ENCODE measurements at places on chromosomes 7 and 10. TPM values are rescaled to one million over a fixed set of nuclear protein-coding genes. Genes with fewer than 3 reads are reported as not detected.

The FLNC gene
- total RNA-seq, result 90.1 TPM

The FBXL15 gene
- 16.7 TPM for total RNA-seq

The PRPS1L1 gene
- total RNA-seq, result not detected

The MEOX2 gene
- not detected for total RNA-seq

The RELN gene
- not detected for total RNA-seq

The SP8 gene
- not detected for total RNA-seq

The STRA8 gene
- not detected for total RNA-seq

The MLXIPL gene
- 106 TPM for total RNA-seq

The TMEM178B gene
- 0.32 TPM for total RNA-seq

The PIK3CG gene
- 7.4 TPM for total RNA-seq

The H2BK1 gene
- total RNA-seq, result not detected

The PLEKHS1 gene
- 1.4 TPM for total RNA-seq

The RAMP3 gene
- total RNA-seq, result 18.7 TPM

The GDF10 gene
- not detected for total RNA-seq

The LRMDA gene
- total RNA-seq, result 4.9 TPM

The RNF32 gene
- total RNA-seq, result 2.3 TPM

The CALHM3 gene
- total RNA-seq, result not detected

The CCDC3 gene
- total RNA-seq, result 1.6 TPM

The SUV39H2 gene
- total RNA-seq, result 0.60 TPM

The SH2B2 gene
- 7.6 TPM for total RNA-seq

The NUTM2D gene
- 4.0 TPM for total RNA-seq

The PPP1R3A gene
- not detected for total RNA-seq

The OPN1SW gene
- not detected for total RNA-seq

The UPK3BL2 gene
- 116 TPM for total RNA-seq

The CPA1 gene
- not detected for total RNA-seq

The DKK1 gene
- not detected for total RNA-seq

The TSPAN33 gene
- 8.1 TPM for total RNA-seq

The WIPF3 gene
- 0.41 TPM for total RNA-seq

The PLAU gene
- total RNA-seq, result 8.0 TPM

The PRSS37 gene
- not detected for total RNA-seq

The EN2 gene
- not detected for total RNA-seq

The CCL26 gene
- not detected for total RNA-seq

The SERPINE1 gene
- 26.2 TPM for total RNA-seq

The PTPRZ1 gene
- 2.4 TPM for total RNA-seq

The CYP2C9 gene
- total RNA-seq, result 7.4 TPM

The SLC25A40 gene
- total RNA-seq, result 28.1 TPM

The CALCR gene
- total RNA-seq, result not detected

The MNX1 gene
- total RNA-seq, result 12.8 TPM

The IGFBP3 gene
- 25.4 TPM for total RNA-seq

The ASIC3 gene
- total RNA-seq, result 4.3 TPM

The SPDYE16 gene
- not detected for total RNA-seq

The FAM25C gene
- total RNA-seq, result not detected

The GHRHR gene
- not detected for total RNA-seq

The TMUB1 gene
- total RNA-seq, result 105 TPM

The SPDYE5 gene
- total RNA-seq, result not detected

The CAPZA2 gene
- 78.1 TPM for total RNA-seq

The POU6F2 gene
- total RNA-seq, result not detected

The NUTM2E gene
- total RNA-seq, result not detected

The MTURN gene
- 7.9 TPM for total RNA-seq

The PPP1R9A gene
- 13.1 TPM for total RNA-seq

The SYT15B gene
- 0.41 TPM for total RNA-seq

The MCMBP gene
- total RNA-seq, result 44.4 TPM

The C10orf53 gene
- total RNA-seq, result not detected

The RHEB gene
- total RNA-seq, result 42.7 TPM

The ADAM12 gene
- not detected for total RNA-seq

The ERVW-1 gene
- total RNA-seq, result not detected

The ATXN7L1 gene
- total RNA-seq, result 23.3 TPM

The SLC13A4 gene
- total RNA-seq, result 3.0 TPM

All from transverse colon (tissue), 4 donors.